Dorsolateral prefrontal cortex (tissue), 122 donors: ENCODE measurements at places on chromosomes 4 and X.

DNA sequence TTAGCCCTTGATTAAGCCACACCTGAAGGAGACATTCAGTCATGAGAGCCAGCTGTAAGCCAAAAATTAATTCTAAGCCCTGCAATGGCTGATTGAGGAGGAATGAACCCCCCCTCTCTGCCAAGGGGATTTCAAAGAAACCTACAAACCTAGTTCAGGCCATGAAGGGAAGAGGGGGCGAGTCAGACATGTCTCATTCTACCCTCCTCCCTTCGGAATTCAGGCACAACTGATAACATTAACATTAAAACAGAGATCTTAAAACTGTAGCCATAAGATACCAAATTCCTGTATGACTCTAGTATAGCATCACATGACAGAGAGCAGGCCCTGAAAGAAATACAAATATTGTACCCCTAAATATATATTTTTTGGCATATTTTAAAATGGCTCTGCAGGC lies 40.4 kb upstream of the AFAP1 start:
- DNase-seq: no peak

DNA sequence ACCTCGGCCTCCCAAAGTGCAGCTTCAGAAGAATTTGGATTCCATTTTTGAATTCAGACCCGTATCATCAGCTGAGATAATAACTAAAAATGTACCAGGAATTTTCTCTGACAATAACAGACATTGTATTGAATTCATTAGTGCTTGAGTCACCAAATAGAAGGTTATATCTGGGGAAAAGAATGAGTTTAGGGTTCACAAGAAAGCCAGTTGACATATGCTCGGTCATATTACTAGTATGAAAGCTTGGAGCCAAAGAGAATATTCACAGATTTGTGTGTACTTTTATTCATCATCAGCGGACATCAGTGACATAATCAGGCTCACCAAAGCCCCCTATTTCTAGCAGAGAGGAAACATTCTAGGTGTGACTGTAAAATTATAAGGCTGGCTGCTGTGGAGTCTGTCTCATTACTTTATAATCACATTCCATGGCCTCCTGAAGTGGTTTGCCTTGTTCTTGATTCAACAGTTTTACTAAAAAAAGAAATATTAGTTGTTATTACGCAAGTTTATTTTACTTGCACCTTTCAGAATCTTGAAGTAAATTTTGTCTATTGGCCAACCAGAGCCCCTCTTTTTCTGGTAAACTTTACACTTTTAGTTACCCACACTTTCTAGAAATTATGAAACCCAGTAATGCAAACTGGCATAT lies 14.6 kb upstream of the DCTD start:
- DNase-seq: no peak

DNA sequence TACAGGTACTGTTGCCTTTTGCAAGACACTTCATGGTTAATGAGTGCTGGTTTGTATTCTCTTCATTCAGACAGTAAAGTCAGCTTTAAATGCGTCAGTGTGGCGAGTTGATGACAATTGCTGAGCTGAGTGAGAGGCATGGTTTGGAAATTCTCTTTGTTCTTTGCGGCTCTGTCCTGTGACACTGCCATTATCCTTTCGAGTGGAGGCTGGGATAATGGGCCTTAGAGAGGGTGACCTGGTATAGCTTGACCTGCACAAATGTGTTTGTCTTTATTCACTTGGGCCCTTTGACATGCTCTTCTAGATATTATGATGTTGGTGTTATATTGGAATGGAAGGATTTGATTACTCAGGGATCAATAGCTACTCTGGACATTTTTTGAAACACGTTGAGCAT lies 208.5 kb upstream of the FAT1 start:
- DNase-seq: no peak

DNA sequence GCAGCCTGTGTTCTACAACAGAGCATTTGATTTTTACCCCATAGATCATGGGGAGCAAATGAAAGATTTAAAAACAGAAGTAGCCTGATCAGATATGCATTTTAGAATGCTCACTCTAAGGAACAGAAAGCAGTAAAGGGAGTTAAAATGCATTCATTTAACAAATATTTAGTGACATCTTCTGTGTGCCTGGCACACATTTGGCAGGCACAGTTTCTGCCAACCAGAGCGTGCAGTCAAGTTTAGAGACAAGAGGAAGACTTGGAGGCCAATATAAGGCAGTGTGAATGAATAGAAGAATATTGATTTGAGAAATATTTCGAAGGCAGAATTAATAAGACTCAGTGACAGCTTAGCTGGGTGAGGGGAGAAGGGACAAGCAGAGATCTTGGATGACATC lies 210.1 kb downstream of the KDR start:
- DNase-seq: no peak

- no peak for DNase-seq
Observed at GRCh38 chr4:108097990-108098553, 70.7 kb downstream of the LEF1 start.

GRCh38 chr4:14700544-14700943 lies 301.7 kb upstream of the CPEB2 start:
- no peak for DNase-seq

GRCh38 chrX:1767026-1767425 lies 152.2 kb downstream of the ASMT start:
- no peak for DNase-seq

DNA sequence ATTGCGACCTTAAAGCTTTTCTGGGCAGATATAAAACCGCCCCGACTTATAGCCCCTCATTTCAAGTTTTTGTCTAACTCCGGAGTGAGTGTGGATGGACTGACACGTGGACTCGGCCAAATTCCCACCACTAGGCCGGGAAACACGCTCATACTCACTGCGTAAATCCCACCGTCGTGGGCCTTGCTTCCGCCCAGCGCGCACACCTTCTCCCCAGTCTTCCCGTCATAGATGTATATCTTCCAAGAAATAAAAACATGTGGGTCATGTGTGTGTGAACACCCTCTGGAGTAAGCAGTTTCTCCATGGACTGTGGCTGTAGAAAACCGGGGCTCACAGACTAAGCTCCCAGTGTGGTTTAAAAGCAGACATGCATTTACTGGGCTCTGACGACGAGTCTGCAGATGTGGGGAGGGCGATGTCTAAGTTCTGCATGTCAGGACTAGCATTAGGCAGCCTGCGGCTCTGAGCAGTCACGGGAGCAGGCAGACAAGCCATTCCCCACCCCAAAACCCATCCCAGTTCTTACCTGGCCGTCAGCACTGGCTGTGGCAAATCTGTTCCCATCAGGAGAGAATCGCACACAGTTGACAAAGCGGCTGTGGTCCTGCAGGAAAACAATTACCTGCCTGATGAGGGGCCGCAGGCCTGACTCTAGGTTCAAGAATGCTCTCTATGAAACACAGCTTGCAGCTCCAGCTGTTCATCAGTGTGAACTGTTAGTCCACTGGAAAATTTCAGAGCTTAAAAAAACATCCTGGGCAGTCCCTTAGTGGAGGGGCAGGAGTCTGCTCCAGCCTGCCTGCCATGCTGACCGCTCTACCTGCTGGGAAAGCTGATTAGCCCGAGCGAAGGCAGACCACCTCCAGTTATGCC lies 28.2 kb downstream of the WDR1 start:
- no peak for DNase-seq

DNA sequence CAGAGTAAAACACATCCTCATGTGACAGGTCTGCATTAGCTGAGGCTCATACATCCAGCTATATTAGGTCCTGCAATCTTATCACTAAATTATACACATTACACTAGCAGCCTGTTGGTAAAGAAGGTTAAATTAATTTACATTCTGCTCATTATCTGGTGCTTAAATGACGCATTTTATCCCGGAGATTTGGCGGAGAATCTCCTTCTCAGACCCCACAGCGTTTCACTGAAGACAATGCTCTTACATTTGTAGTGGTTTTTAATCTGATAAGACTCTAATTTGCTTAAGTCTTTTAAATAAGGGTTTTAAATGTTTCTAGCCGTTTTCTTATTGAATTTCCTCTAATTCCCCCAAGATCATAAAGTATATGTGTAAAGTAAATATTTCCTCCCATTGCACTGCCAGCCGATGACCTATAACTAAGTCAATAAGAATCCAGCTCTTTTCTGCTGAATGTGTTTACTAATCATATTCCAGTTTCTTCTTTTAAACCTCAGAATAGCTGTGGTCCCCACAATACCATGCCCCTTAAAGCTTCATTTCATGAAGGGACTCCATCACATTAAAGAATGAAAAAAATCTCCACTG lies 2.1 kb upstream of the PITX2 start:
- no peak for DNase-seq

DNA sequence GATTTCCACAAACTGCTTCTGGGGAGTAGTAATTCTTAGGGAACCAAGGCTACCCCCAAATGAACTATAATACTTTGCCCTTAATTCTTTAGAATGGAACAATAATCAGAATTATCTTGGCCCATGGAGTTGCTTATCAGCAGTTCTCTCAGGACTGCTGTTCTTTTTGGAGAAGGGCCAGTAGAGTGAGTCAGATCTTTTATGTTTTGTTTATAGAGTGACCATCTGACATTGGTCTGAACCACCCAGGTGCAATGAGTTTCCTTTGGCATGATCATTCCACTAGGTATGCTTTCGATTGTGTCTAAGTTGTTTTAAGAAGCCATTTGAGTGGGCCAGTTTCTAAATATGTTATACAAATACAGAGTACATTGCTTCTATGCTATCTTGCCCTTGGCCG lies 31.8 kb downstream of the PRRG1 start:
- DNase-seq: no peak

DNA sequence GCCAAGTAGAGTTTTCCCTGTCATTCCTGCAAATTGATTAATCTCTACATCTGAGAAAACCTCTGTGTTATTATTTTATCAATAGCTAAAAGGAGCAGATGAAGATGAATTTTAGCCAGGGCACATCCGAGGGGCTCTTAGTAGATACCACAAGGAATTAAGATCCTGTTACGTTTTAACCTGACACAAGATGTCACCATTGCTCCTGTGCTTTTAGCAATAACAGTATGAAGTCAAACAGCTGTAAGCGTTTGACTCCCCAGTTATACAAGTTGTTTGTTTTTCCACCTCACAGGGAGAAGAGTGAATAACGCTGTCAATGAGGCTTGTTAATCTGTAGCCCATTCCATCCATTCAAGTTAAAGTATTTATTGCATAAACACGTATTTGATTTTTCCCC lies 76.0 kb upstream of the AP1S2 start:
- DNase-seq: no peak

DNA sequence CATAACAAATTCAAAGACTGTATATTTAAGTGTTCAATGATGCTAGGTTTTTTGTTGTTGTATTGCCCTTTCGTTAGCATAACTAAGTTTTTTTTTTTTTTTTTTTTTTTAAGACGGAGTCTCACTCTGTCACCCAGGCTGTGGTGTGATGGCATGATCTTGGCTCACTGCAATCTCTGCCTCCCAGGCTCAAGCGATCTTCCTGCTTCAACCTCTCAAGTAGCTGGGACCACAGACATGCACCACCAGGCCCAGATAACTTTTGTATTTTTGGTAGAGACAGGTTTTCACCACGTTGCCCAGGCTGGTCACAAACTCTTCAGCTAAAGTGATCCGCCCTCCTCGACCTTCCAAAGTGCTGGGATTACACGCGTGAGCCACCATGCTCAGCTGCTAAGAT lies 7.0 kb downstream of the SH3BGRL start:
- no peak for DNase-seq

DNA sequence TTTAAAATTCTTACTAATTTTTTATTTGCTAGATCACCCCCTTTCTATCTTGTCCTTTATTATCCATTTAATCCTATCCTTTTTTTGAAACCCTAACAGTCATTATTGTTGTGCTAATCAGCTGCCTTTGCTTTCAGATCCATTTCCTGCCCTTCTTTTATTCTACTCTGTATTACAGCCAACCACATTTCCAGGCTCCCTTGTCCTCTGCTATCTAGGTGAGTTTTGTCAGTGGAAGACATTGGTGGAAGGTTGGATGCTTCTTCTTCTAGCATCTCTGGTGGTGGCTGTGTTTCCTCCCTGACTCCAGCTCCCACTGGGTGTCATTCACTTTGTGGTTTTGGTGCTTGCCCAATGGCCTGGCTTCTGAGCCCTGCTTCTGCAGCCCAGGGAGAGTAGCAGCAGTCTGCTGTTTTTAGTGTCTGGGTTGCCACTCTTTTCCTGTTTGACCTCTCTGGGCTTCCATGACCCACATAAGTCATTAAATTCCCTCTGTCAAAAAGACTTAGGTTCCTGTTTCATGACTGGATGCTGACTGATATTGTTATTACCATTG lies 225.2 kb upstream of the PGRMC2 start:
- DNase-seq: no peak

DNA sequence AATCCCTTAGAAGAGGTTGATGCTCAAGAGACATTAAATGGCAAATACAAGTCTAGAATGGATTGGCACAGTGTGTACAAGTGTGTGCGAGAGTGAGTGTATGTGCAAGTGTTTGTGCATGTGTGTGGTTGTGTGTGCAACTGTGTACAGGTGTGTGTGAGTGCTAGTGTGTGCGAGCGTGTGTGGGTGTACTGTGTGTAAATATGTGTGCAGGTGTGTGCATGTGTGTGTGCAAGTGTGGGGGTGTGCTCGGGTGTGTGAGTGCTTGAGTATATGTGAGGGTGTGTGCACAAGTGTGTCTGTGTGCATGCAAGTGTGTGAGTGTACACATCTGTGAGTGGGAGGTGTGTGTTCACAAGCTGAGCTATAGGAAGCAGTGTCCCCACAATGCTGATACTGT lies 5.9 kb downstream of the TREX2 start:
- no peak for DNase-seq

DNA sequence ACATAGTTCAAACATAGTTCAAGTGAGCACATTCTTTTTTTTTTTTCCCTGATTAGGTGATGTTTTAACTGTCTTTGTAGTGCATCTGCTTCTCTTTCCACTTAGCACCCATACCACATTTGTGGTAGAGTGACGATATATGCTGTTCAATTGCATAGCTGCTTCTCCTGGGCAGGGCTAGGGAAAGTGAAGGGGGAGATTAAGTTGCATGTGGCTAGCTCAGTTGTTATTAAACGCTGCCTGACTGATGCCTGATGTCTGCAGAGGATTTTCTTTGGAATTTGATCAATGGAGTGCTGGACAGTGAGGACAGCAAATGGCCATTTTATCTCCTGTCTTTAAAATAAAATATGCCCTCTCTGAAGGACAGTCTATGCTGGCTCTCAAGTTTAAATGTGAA lies 63.7 kb downstream of the ANK2 start:
- no peak for DNase-seq

GRCh38 chr4:73221734-73222133 lies 36.9 kb downstream of the ANKRD17 start:
- no peak for DNase-seq

DNA sequence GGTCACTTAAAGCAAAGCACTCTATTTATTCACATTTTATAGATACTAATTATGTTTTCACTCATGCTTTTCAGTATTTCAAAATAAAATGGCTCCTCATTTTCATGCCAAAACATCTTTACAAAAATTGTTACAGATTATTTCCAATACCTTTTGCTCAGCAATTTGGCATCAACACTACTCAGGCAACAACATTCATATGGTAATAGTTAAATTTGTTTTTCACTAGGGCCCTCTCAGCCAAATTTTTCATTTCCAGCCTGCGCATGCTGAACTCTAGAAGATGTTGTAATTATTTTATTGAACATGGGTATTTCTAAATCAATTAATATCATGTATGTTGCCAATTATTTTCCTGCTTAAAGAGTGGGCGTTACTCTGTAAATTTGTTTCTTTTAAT lies 225.6 kb downstream of the ANTXR2 start:
- DNase-seq: no peak
